T-helper 1 cell treated with Interleukin-12 subunit alpha and Interleukin-12 subunit beta and Interleukin-4 antibody, amounts not matched to agents 30 ng/mL and 1 ng/mL, for 36 hours (primary cell): ENCODE measurements at places on chromosomes 13 and 19. TPM values are rescaled to one million over a fixed set of nuclear protein-coding genes. Genes with fewer than 3 reads are reported as not detected.

PGLYRP1 gene
- not detected in 2 replicates for total RNA-seq

ELAVL3 gene
- total RNA-seq: not detected in 2 replicates

CGB3 gene
- not detected in 2 replicates for total RNA-seq

PNPLA6 gene
- 143 and 148 TPM in 2 replicates for total RNA-seq

IGFLR1 gene
- total RNA-seq: 88.5 and 88.8 TPM in 2 replicates

SMIM24 gene
- 0.54 TPM in 1 of 2 replicates, not detected in the other for total RNA-seq

RETN gene
- total RNA-seq: not detected in 2 replicates

SLC6A16 gene
- total RNA-seq: 5.6 and 5.8 TPM in 2 replicates

IGFL1 gene
- not detected in 2 replicates for total RNA-seq

DOCK9 gene
- total RNA-seq: 95.8 and 97.6 TPM in 2 replicates

NLRP7 gene
- total RNA-seq: 0.12 and 0.20 TPM in 2 replicates

TRPM4 gene
- total RNA-seq: 0.54 and 1.0 TPM in 2 replicates

DOCK6 gene
- 0.27 and 0.66 TPM in 2 replicates for total RNA-seq

KHSRP gene
- 269 and 278 TPM in 2 replicates for total RNA-seq

CEACAM5 gene
- total RNA-seq: not detected in 2 replicates

EPSTI1 gene
- total RNA-seq: 109 and 121 TPM in 2 replicates

OR2Z1 gene
- total RNA-seq: 0.12 TPM in 1 of 2 replicates, not detected in the other

SH2D3A gene
- total RNA-seq: 29.7 and 30.8 TPM in 2 replicates

PRX gene
- 0.66 and 0.68 TPM in 2 replicates for total RNA-seq

STXBP2 gene
- 148 and 152 TPM in 2 replicates for total RNA-seq

NTF4 gene
- total RNA-seq: not detected in 2 replicates

ZNF730 gene
- 0.34 and 0.56 TPM in 2 replicates for total RNA-seq

CD70 gene
- total RNA-seq: 73.7 and 75.9 TPM in 2 replicates

PLIN3 gene
- total RNA-seq: 30.3 and 36.2 TPM in 2 replicates

C19orf44 gene
- total RNA-seq: 3.4 and 3.6 TPM in 2 replicates

C2CD4C gene
- total RNA-seq: 0.12 TPM in 1 of 2 replicates, not detected in the other

LILRB2 gene
- total RNA-seq: not detected in 2 replicates

MADCAM1 gene
- total RNA-seq: 0.22 and 0.51 TPM in 2 replicates

RGS9BP gene
- 0.15 TPM in 1 of 2 replicates, not detected in the other for total RNA-seq

PINLYP gene
- 3.8 and 4.1 TPM in 2 replicates for total RNA-seq

PCDH8 gene
- total RNA-seq: not detected in 2 replicates
